ENCODE measurements at places on chromosomes 16 and 17. TPM values are rescaled to one million over a fixed set of nuclear protein-coding genes. Genes with fewer than 3 reads are reported as not detected.

UTP4 gene
- total RNA-seq = 44.5 TPM

NPIPA2 gene
- 2.6 TPM for total RNA-seq

KCNG4 gene
- not detected for total RNA-seq

RNF222 gene
- not detected for total RNA-seq

DCXR gene
- total RNA-seq = 87.1 TPM

B9D1 gene
- total RNA-seq = 33.4 TPM

TP53TG3 gene
- total RNA-seq = not detected

SLC52A1 gene
- total RNA-seq = not detected

- no peak for DNase-seq
These were observed 33.6 kb upstream of the ANKFY1 start for GRCh38 chr17:4297351-4297750.

- DNase-seq = no peak
These were observed 5.7 kb downstream of the MATCAP1 start for GRCh38 chr16:67177743-67178699.

GRCh38 chr16:11248133-11248532 is 7.9 kb downstream of the SOCS1 start:
- DNase-seq = no peak

DNA sequence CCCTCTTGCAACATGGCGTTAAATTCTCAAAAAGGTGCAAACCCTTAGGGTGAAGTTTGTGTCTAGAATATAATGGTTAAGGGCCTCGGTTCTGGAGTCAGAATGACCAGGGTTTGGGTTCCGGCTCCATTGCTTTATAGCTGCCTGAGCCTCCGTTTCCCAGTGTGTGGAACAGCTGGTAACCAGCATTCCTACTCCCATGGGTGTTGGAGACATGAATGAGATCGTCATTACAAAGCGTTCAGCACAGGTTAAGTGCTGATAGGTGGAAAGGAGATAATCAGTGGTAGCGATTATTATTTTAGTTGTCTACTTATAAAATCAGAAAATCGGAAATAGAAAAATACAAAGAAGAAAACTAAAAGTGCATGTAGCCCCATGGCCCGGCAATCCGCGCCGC is 23.5 kb upstream of the ZCCHC14 start:
- no peak for DNase-seq

DNA sequence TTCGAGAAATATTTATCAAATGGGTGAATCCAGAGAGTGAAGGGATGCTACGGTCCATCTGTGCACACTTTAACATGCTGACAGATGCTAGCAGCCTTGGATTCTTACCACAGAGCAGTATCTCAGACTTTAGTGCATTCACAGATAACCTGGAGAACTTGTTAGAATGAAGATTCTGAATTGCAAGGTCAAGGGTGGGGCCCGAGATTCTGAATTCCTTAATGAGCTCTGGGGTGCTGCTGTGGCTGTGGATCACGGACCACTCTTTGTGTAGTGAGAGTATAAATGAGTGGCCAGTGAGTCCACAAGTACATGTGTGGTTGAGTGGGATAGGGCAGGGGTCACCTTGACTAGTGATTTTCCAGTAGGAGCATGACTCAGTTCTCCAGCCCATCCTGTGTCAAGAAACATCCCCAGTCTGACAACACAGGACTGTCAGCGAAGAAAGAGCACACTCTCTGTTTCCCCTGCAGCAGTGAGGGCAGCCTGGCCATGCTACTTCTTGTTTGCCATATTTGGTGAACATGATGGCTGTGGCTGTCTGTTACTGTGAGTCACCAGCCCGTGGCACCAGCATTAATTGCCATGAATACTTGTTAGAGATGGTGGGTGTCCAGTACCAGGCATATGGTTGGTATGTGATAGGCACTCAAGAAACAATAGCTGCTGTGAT is 13.0 kb upstream of the SALL1 start:
- no peak for DNase-seq

- DNase-seq = no peak
These were observed 90.1 kb upstream of the CDC42EP4 start for GRCh38 chr17:73401911-73402310.

DNA sequence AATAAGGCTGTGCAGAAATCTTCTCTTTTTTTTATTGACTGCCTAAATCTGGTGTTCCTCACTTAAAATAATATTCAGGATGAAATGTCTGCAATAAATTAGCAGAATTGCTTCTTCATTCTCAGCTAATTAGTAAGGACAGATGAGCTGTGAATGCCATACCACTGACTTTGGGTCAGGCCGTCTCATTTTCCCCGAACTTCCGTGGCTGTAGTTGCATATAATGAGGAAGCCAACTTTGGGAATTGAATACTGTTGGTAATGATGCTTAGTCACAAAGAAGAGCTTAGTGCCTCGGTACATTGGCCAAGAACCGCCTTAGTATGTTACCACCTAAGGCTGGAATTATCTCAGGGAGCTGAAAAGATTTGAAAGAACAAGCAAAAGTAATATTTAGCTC is 47.6 kb downstream of the NUP93 start:
- no peak for DNase-seq

GRCh38 chr16:81821436-81822128 is 42.5 kb downstream of the PLCG2 start:
- no peak for DNase-seq

DNA sequence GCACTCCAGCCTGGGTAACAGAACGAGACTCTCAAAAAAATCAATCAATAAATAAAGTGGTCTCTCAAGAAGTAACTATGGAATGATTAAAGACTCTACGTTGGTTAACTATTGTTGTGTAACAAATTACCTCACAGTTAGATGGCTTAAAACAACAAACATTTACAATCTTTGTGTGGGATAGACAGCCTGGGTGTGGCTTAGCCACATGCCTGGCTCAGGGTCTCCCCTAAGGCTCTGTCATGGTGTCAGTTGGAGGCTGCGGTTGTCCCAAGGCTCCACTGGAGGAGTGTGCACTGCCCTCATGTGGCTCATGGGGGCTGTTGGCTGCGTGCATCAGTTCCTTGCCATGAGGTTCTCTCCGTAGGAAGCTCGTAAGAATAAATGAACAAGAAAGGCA is 294.5 kb downstream of the SNX29 start:
- DNase-seq = no peak

GRCh38 chr16:87416826-87417527 is 24.8 kb downstream of the MAP1LC3B start:
- no peak for DNase-seq

DNA sequence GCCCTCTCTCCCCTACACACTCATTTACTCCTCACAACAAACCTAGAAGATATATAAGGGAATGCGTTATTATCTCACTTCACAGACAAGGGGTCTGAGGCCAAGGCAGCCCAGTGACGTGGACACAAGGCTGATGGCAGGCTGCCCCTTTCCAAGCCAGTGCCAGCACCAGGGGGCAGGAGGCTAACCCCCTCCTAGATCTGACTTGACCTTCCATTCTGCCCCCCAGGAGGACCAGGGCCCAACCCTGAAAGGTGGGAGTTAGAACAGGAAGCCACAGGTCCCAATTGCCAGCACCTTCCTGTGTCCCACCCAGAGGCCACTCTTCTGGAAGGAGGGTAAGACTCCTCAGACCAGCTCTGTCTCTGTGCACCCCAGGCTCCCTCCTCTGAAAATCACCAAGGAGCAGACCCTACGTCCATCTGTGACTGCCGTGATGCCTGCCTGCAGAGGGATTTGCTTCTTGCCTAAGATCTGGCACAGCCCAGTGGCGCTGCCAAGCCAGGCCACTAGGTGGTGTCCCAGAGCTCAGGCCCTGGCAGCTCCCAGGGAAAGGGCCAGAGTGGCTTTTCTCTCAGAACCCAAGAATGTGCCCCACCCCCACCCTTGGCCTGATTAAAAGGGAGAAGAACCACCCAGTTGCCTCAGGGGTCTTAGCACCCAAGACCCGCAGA is 42.4 kb upstream of the MRPS23 start:
- no peak for DNase-seq

- DNase-seq = no peak
These were observed 6.8 kb downstream of the RSPRY1 start for GRCh38 chr16:57192720-57193486.

GRCh38 chr17:44830359-44831288 is 537 bp upstream of the GJC1 start:
- DNase-seq = no peak

DNA sequence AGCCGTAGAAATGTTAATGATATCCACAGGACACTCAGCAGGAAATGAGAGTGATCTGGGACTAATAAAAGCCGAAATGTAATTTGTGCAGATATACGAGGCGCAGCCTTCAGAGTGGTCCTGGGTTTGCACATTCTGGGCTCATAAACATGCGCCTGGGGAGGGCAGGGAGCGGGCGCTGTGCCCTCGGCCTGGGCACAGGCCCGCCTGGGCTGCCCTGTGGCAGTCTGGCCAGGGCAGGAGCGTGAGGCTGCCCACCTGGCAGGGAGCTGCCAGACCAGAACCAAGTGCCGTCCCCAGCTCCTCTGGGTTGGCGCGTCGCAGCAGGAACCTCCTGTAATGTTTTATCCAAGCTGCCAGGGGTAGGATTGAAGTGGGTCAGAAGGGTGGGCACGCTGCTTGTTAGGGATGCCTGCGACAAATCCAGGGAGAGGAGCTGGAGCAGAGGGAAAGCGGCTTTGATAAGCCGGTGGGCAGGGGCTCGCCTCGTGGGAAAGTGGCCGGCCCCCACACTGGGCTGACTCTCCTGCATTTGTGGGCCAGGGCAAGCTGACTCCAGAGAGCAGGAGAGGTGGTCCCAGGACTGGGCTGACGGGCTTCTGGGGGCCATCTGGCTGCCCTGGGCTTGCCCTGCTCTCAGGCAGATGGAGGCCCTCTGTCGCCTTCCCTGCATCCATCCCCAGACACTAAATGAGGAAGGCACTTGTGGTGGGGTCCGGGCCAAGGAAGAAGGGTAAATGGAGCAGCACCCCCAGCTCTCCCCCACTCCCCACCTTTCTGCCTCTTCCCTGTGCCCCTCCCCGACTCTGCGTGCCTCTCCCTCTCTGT is 45.9 kb downstream of the SREBF1 start:
- DNase-seq = no peak

GRCh38 chr17:164303-165235 is 16.9 kb downstream of the DOC2B start:
- DNase-seq = no peak

DNA sequence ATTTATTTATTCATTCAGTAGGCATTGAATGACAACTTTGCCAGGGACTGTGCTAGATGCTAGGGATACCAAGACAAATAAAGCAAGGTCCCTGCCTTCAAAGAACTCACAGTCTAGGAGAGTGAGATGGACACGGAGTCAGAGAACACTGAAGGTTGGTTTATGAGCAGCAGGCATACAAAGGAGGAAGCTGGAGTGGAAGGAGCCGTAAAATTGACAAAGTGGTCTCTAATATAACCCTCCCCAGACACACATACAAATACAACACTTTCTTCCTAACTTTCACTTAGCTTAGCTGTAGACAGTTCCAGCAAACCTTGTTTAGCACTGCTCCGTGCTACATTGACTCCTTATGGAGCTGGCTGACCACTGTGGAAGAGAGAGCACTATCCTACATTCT is 229.7 kb downstream of the IRX3 start:
- DNase-seq = no peak

GRCh38 chr17:82496529-82497434 is 22.8 kb upstream of the FOXK2 start:
- peak; percentile 85 for DNase-seq

DNA sequence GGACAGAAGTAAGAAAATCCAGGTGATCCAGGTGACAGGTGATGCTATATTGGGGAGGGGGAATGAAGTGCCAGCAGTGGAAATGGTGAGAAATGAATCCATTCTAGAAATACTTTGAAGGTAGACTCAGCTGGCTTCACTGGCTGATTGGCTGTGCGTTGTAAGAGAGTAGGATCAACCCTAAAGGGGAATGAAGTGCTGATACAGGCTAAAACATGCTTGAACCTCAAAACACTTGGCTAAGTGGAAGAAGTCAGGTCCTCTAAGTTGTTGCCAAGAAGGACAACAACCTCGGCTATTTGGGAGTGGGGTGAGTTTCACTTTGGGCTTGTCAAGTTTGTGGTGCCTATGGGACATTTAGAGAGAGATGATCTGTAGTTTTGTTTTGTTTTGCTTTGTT is 24.1 kb upstream of the SCNN1B start:
- no peak for DNase-seq

GRCh38 chr17:62807812-62808575 is at the start of gene MARCHF10:
MARCHF10 (minus strand) TSS chr17:62808314; CDS start chr17:62801735, 6,579 bp downstream.
- DNase-seq = no peak

GRCh38 chr17:40525294-40525693 is 23.9 kb upstream of the TNS4 start:
- DNase-seq = no peak

DNA sequence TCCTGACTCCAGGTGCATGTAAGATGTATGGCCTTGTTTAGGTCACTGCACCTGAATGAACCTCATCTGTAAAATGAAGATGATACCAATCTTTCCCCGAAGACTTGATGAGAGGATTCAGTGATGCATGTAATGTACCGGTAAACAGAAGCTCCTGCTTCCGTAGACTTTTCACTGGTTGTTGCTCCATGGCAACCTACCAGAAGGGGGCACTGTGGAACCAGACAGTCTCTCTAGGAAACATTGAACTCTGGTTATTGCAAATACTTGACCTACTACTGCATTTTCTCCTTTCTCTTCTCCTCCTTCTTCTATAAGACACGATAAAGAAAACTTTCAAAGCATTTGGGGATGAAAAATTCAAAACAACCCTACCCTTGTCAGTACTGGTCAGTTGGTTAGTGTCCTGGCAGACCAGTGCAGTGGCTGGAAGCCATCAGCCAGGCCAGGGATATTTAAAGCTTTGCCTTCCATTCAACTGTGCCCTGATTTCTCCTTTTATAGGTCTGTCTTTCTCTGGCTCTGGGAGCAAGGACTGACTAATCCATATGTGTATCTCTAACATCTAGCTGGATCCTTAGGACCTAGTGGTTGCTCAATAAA is 667.4 kb upstream of the SALL1 start:
- DNase-seq = no peak

DNA sequence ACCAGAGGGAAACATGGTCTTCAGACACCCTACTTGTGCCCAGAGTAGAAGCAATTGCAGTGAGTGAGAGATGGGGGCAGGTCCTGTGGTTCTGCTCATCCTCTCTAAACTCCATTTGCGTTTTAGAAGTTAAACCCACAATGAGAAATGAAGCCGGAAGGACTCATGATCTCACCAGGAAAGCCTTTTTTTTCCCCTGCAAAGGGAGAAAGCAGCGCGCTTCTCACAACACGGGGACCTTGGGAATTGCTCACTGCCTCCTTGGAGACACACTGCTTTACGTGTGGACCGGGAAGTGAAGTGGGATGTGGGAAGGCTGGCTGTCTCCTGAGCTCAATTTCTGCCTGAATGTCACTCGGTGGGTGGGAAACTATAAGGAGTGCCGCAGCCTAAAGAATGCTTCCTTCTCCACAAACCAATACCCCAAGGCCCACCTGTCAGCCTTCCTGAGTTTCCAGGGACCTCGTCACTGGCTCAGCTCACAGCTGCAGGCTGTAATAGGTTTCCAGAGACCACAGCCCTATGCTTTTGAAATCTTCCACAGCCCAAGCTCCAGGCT is 365.4 kb downstream of the XYLT1 start:
- no peak for DNase-seq

GRCh38 chr16:66551348-66551759 is 1.0 kb upstream of the CKLF start:
- no peak for DNase-seq

- no peak for DNase-seq
These were observed 82.1 kb downstream of the MSI2 start for GRCh38 chr17:57338257-57338914.
